B cell (primary cell): ENCODE measurements at places on chromosomes 4 and X.

- H3K4me1 ChIP-seq: no peaks in the 10 kb centered on the region
- H3K4me3 ChIP-seq: no peak overlapping the region
- no peaks in the 10 kb centered on the region for H3K36me3 ChIP-seq
- no peak overlapping the region for H3K27ac ChIP-seq
- no peaks in the 10 kb centered on the region for H3K27me3 ChIP-seq
- DNase-seq: no peak
These were observed 34.2 kb upstream of the PDGFC start for GRCh38 chr4:157005831-157006230.

DNA sequence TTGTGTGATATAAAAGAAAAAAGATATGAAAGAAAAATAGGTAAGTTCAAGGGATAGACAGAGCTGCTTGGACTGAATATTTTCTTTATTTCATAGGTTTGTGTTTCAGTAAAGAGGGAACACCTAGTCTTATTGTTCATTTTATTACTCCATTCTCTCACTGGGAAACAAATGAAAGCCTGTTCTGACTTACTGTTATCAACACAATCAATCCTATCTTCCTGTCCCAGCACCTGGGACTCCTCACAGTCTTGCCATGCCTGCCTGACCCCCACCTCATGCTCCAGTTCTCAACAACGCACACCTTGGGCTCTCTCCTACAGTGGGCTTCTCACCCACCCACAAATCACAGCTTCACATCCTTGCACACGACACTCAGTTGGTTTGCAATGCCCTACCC, 189.5 kb downstream of the PRDM5 start:
- no peak for DNase-seq
- H3K4me3 ChIP-seq: no peak overlapping the region
- no peak overlapping the region for H3K27ac ChIP-seq
- no peaks in the 10 kb centered on the region for H3K4me1 ChIP-seq
- H3K27me3 ChIP-seq: no peaks in the 10 kb centered on the region
- H3K36me3 ChIP-seq: no peaks in the 10 kb centered on the region

DNA sequence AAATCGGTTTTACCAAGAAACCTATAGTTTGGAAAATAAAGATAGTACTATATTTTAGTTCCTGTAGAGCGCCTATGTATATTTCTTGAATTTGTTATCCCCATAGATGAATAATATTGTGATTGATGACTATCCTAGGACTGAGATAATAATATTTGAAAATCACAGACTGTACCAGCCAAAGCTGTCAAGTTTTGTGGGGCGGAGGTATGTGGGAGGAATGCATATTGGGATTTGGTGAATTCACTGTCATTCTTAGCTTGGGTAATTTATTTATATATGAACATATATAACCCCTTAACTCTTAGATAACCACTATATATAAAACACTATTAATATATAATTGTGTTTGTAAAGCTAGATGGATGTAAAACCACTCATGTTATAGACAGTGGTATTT, 205.5 kb upstream of the ARSJ start:
- DNase-seq: no peak
- H3K4me1 ChIP-seq: no peaks in the 10 kb centered on the region
- no peak overlapping the region for H3K27ac ChIP-seq
- no peak overlapping the region for H3K4me3 ChIP-seq

DNA sequence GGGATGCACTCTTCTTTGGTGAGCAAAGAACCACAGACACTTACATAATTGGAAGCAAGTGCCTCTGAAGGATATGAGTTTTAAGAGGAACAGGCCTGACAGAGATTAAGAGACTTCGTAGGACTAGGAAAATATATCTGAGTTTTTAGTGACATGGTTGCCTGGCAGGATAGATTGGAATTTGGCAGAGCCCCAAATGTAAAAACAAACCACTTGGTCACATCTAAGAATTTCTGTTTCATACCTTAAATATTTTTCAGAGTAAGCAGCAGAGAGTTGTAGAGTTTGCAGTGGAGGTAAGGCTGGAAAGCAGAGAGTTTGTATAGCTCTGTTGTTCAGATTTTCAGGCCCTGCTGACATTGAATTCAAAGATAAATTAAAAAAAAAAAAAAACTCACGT, 150.1 kb upstream of the MAGEB2 start:
- no peak overlapping the region for H3K27ac ChIP-seq
- H3K4me1 ChIP-seq: no peaks in the 10 kb centered on the region
- no peak overlapping the region for H3K4me3 ChIP-seq
- no peaks in the 10 kb centered on the region for H3K27me3 ChIP-seq
- H3K36me3 ChIP-seq: no peaks in the 10 kb centered on the region

DNA sequence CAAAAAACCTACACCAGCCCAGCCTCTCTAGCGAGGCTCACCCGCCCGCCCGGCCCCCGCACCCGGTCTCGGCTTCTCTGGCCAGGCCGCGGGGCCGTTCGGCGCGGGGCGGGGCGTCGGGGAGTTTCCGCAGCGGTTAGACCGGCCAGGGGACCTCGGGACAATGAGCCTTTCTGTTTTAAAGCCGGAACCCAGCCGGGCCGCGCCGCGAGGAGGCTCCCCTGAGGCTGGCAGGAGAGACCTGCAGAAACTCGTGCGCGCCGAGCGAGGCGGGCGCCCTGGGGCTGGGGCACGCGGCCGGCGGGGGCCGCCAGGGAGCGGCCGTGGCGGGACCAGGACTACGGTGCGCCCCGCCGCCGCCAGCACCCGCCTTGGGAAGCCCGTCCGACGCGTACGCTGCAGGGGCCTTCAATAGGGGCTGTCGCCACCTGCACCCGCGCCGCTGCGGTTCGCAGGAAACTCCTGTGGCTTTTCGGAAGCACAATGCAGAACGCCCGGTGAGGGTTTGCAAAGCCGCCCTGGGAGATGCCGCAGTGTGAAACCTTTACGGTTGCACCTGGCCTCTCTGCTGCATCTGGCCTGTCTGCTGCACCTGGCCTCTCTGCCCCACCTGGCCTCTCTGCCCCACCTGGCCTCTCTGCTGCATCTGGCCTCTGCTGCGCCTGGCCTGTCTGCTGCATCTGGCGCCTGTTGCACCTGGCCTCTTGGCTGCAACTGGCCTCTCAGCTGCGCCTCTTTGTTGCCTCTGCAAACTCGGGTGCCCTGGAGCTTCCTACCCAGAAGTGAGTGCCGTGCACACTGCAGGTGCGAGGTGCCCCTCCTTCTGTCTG, 63.9 kb downstream of the TRAPPC11 start:
- H3K4me1 ChIP-seq: peaks cover 8% of the 10 kb centered on the region
- H3K36me3 ChIP-seq: no peaks in the 10 kb centered on the region
- no peak overlapping the region for H3K27ac ChIP-seq
- H3K4me3 ChIP-seq: peak overlapping the region; percentile 45
- DNase-seq: peak; percentile 82
- H3K27me3 ChIP-seq: peaks cover 10% of the 10 kb centered on the region

- peak overlapping the region; percentile 51 for H3K4me3 ChIP-seq
- H3K36me3 ChIP-seq: no peaks in the 10 kb centered on the region
- H3K4me1 ChIP-seq: peaks cover 10% of the 10 kb centered on the region
- H3K27ac ChIP-seq: no peak overlapping the region
- no peaks in the 10 kb centered on the region for H3K27me3 ChIP-seq
These were observed 1.1 kb downstream of the AFF2 start for GRCh38 chrX:148501386-148502066.

DNA sequence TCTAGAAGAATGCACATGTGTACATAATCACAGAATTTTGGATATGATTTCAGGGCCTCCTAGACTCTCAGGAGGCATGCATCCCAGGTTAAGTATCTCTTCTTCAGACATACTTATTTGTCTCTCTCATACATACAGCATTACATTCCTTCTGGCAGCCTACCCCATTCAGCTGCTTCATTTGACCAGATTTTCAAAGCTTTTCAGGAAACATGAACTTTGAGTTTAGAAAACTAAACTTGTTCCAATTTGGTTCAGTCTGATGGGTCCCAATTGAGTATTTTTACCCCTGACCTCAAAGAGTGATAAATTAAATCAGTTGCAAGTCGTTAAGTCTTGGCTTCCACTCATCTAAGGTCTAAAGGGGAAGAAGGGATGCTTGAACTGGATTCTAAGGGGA, 330.9 kb downstream of the ARHGAP24 start:
- H3K27me3 ChIP-seq: no peaks in the 10 kb centered on the region
- no peak overlapping the region for H3K27ac ChIP-seq
- DNase-seq: no peak
- H3K36me3 ChIP-seq: peaks cover 2% of the 10 kb centered on the region

DNA sequence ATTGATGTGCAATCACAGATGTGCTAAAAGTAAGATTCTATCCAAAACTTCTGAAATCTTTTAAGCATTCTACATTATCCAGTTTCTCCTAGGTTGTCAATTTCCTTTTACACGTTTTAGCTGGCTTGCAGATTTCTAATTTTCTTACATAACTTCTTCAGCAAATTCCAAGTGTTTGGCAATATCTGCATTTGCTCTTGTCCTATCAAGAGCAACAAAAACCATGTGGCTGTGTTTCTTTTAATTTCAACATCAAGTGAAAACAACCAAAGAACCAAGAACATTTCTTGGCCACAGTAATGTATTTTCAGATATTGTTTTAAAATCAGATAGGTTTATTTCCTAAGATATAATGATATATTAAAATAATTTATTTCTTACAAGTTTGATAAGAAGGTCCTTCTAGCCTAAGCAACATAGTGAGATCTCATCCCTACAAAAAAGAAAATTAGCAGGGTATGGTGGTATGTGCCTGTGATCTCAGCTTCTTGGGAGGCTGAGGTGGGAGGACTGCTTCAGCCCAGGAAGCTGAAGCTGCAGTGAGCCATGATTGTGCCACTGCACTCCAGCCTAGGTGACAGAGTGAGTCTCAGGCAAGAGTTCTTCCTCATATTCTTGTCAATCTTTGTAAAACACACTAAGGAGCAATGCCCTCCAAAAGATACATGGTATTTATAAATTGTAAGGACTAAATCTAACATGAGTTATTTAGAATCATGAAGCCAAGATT, 131.4 kb upstream of the NAP1L5 start:
- peaks cover 2% of the 10 kb centered on the region for H3K27me3 ChIP-seq
- H3K36me3 ChIP-seq: no peaks in the 10 kb centered on the region
- H3K27ac ChIP-seq: no peak overlapping the region
- no peak for DNase-seq
- no peaks in the 10 kb centered on the region for H3K4me1 ChIP-seq
- no peak overlapping the region for H3K4me3 ChIP-seq

DNA sequence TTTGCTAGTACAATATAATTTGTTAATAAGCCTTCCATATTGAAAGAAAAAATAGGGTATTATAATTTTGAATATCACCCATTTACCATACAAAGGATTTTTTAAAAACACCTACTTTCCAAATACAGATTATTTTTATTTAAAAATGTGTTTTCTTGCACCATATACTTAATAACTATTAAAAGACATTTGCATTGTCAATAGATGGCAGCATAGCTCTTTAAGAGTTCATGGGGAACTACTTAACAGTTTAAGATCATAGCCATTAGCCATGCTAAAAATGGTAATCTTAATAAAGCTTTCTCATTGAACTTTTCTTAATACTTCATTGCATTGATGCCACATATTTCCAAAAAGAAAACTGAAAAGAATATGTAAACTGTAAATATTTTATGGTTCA, 1995.9 kb downstream of the C4orf33 start:
- no peaks in the 10 kb centered on the region for H3K36me3 ChIP-seq
- DNase-seq: no peak
- H3K4me3 ChIP-seq: no peak overlapping the region
- no peaks in the 10 kb centered on the region for H3K4me1 ChIP-seq
- no peak overlapping the region for H3K27ac ChIP-seq

- no peak overlapping the region for H3K4me3 ChIP-seq
- no peaks in the 10 kb centered on the region for H3K4me1 ChIP-seq
- no peaks in the 10 kb centered on the region for H3K36me3 ChIP-seq
- H3K27me3 ChIP-seq: no peaks in the 10 kb centered on the region
These were observed 167.3 kb upstream of the ETNPPL start for GRCh38 chr4:108930186-108930585.

- H3K27ac ChIP-seq: no peak overlapping the region
- no peak for DNase-seq
- no peaks in the 10 kb centered on the region for H3K27me3 ChIP-seq
- H3K36me3 ChIP-seq: no peaks in the 10 kb centered on the region
These were observed 72.0 kb upstream of the GPRIN3 start for GRCh38 chr4:89379511-89380044.

DNA sequence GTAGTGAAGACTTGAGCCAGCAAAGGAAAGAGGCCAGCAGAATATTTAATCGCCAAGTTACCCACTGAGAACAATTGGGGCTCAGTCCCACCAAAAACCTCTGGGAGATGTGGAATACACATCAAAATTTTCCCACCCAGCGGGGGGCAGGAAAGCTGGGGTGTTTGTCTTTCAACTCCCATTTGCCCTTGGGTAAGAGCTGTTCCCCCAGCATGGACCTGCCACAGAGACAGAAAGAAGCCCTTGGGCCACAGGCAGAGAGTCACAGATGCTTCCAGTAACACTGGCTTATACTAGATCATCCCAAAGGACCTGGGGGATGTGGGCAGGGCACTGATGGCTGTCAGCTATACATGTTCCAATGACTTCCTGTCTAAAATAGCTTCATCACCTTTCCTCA, 18.9 kb upstream of the FBXW7 start:
- no peaks in the 10 kb centered on the region for H3K27me3 ChIP-seq
- H3K4me1 ChIP-seq: peaks cover 32% of the 10 kb centered on the region
- H3K36me3 ChIP-seq: no peaks in the 10 kb centered on the region

DNA sequence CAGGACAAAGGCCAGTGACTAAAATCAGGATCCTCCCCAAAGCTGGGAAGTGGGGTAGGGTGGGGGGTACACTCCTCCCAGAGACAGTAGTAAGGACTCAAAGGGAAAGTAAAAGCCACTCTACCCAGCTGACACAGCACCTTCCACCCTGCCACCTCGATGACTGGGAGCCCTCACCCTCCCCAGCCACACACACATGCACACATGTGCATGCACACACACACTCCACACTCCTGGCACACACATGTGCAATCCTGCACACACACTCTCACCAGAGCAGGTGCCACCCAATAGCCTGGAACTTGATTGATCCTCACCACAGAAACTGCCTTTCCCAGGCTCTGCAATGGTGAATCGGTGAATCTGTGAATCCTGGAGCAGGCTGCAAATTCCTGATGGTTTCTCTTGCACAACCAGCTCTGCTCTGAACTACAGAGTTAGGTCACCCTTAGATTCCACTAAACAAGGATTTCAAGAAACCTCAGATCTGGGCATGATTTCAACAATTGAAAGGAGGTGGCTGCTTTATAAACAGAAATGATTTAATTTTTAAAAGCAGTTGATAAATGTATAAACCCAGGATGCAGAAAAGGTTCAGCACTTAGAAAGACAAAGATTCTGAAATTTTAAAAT, 21.5 kb downstream of the AMOT start:
- no peak overlapping the region for H3K27ac ChIP-seq
- DNase-seq: no peak
- H3K27me3 ChIP-seq: no peaks in the 10 kb centered on the region
- no peak overlapping the region for H3K4me3 ChIP-seq

GRCh38 chr4:79046016-79046592, 106.9 kb upstream of the PAQR3 start:
- DNase-seq: no peak
- no peak overlapping the region for H3K27ac ChIP-seq
- no peaks in the 10 kb centered on the region for H3K36me3 ChIP-seq
- no peaks in the 10 kb centered on the region for H3K4me1 ChIP-seq
- no peak overlapping the region for H3K4me3 ChIP-seq

GRCh38 chr4:1806223-1806564, 13.1 kb downstream of the FGFR3 start:
- no peaks in the 10 kb centered on the region for H3K27me3 ChIP-seq
- no peak for DNase-seq
- no peak overlapping the region for H3K27ac ChIP-seq
- no peak overlapping the region for H3K4me3 ChIP-seq
- H3K36me3 ChIP-seq: no peaks in the 10 kb centered on the region
- no peaks in the 10 kb centered on the region for H3K4me1 ChIP-seq

- H3K4me3 ChIP-seq: peak overlapping the region; percentile 34
- H3K36me3 ChIP-seq: no peaks in the 10 kb centered on the region
- H3K4me1 ChIP-seq: peaks cover 32% of the 10 kb centered on the region
- H3K27me3 ChIP-seq: no peaks in the 10 kb centered on the region
- DNase-seq: no peak
- H3K27ac ChIP-seq: peak overlapping the region; percentile 82
These were observed 2.0 kb downstream of the MID1IP1 start for GRCh38 chrX:38803243-38803587.
